ENCODE measurements at places on chromosomes 2 and 18. TPM values are rescaled to one million over a fixed set of nuclear protein-coding genes. Genes with fewer than 3 reads are reported as not detected.
A peak's percentile ranks its signal among the peaks of the same experiment; 100 is the strongest.

The COL4A4 gene
- 9.6 TPM for total RNA-seq

The COLEC12 gene
- total RNA-seq, result 24.9 TPM

The SP5 gene
- total RNA-seq, result not detected

The SPOPL gene
- 46.5 TPM for total RNA-seq

DNA sequence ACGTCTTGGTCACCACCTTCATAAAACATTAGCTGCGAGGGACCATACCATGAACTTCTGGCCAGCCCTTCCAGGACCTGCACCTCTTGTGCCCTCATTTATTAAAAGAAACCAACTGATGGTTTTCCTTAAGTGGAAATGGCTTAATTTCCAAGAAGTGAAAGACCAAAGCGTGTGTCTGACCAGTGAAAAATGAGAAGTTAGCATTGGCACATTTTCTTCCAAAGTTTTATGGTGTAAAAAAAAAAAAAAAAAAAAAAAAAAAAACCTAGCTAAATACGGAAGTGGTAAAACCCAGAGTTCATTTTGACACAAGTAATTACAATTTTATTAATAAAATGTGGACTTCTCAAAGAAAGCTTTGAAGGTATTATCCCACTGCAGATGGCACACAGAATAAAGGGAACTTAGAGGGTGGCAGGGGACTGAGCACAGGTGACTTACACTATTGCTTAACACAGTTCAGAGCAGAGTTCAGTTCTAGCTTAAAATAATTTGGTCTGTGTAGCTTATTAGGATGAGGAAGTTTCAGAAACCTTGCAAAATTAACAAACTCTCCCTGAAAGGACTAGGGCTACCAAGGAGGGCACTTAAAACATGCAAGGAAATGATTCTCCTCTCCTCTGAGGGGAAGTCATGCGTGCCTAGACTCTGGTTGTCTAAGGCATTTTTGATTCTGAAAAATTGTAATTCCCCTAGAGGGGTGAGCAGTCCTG lies 42.2 kb upstream of the EPG5 start:
- DNase-seq, result peak; percentile 37

GRCh38 chr2:150207979-150208378 lies 279.5 kb downstream of the RND3 start:
- DNase-seq, result no peak

GRCh38 chr2:27736890-27737204 lies 34.7 kb upstream of the MRPL33 start:
- DNase-seq, result no peak

DNA sequence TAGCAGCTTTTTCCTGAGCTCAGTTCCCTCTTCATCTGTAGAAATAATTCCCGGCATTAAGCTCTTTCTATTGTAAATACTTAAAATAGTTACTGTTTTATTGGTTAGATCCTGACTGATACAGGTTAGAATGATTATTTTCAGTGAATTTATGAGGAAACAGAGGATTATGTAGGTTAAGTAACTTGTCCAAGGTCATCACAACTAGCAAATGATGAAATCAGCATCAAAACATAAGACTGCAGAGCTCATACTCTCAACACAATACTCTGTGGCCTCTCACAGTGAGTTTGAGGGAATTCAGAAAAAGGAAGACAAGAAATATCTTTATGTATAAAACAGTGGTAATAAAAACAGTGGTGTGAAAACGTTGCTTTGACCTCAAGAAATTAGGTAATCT lies 113.2 kb upstream of the DLX2 start:
- DNase-seq, result no peak

DNA sequence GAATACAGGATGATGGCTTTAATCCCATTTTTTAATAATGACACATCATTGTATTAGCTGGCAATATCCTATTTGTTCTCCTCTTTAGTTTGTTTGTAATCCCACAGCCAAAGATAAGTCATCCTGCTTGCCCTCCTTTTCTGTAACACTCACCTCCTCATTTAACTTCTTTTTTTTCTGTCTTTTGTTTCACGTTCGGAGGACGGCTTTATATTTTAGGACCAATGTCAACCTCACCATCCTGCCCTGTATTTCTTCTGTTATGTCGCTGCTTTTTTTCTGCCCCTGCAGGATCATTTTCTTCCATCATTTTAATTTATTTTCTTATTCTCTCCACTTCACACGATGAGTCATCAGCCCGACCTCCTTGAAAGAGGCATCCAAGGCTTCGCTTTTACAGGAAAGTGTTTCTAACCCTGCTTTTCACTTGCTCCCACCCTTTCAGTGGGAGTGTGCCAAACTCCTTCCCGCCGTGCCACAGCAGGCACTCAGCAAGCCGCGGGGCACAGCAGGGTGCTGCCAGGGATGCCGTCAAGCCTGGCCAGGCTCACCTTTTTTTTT lies 11.4 kb downstream of the RAB31 start:
- DNase-seq, result no peak

DNA sequence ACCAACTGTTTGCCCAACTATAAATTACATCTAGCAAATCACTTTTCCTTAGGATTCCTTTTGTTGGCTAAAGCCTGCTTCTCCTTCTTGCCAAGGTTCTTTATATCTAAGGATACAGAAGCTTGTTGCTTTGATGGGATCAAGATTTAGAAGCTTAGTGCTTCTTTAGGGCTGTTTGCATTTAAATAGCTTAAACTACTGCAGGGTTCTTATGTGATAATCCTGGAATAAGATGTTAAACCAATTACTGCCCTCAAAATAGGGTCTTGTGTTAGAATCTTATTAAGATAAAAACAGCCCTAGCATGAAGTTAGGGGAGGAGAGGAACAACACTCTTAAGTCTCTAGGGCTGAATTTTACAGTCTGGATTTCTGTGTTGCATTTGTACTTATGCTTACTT lies 64.2 kb downstream of the KIF5C start:
- DNase-seq, result no peak

- no peak for DNase-seq
Observed at GRCh38 chr2:122737429-122738077, 982.1 kb downstream of the TSN start.

GRCh38 chr18:32446780-32447179 lies 23.9 kb downstream of the GAREM1 start:
- DNase-seq, result no peak

GRCh38 chr2:144943293-144943941 lies 423.5 kb upstream of the ZEB2 start:
- no peak for DNase-seq

GRCh38 chr2:82650038-82650437 lies 1809.0 kb downstream of the SUCLG1 start:
- DNase-seq, result no peak

DNA sequence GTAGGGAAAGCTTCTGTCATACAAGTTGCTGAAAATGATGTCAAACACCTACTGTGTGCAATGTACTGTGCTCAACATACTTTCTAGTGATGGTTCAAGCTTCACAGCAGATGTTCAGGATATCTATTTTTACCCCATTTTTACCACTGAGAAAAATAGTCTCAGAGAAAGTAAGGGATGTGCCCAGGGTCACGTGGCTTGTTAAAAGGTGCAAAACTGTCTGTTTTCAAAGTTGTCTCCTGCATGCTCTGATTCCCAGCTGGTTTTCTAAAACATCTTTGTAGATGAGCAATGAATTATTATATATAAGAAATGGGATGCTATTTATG lies 145.5 kb upstream of the LHCGR start:
- DNase-seq, result no peak

All from esophagus muscularis mucosa (tissue), 4 donors.